ENCODE measurements at places on chromosomes 7 and 10. TPM values are rescaled to one million over a fixed set of nuclear protein-coding genes. Genes with fewer than 3 reads are reported as not detected.

DNA sequence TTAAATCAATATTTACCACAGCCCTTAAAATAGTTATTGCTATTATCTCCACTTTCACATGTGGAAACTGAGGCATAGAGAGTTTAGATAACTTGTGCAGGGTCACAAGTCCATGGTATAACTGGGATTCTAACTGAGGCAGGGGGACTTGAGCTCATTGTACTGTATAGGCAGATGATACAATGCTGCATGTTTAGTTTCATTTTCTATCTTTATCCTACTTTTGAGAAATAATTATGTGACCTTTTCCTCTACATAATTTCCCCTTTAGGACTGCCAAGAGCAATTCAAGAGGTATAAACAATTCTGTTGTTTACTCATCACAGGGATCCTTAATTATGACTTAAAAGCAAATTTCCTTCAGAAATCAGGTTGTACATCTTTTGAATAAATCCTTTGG is 193.1 kb downstream of the SUGCT start:
- no peaks in the 10 kb centered on the region for H3K4me1 ChIP-seq
- H3K27ac ChIP-seq = no peak overlapping the region
- H3K27me3 ChIP-seq = no peaks in the 10 kb centered on the region
- no peak for DNase-seq
- H3K36me3 ChIP-seq = no peaks in the 10 kb centered on the region

GRCh38 chr10:124568848-124569622 is 107.4 kb downstream of the LHPP start:
- H3K27me3 ChIP-seq = no peaks in the 10 kb centered on the region
- no peak for DNase-seq
- H3K4me1 ChIP-seq = no peaks in the 10 kb centered on the region
- H3K36me3 ChIP-seq = no peaks in the 10 kb centered on the region
- H3K27ac ChIP-seq = no peak overlapping the region
- H3K4me3 ChIP-seq = no peak overlapping the region

- H3K4me3 ChIP-seq = no peak overlapping the region
- DNase-seq = no peak
- no peaks in the 10 kb centered on the region for H3K4me1 ChIP-seq
- no peaks in the 10 kb centered on the region for H3K27me3 ChIP-seq
- H3K27ac ChIP-seq = no peak overlapping the region
- H3K36me3 ChIP-seq = no peaks in the 10 kb centered on the region
Measured at GRCh38 chr10:21047096-21047495, 150.0 kb upstream of the NEBL start.

DNA sequence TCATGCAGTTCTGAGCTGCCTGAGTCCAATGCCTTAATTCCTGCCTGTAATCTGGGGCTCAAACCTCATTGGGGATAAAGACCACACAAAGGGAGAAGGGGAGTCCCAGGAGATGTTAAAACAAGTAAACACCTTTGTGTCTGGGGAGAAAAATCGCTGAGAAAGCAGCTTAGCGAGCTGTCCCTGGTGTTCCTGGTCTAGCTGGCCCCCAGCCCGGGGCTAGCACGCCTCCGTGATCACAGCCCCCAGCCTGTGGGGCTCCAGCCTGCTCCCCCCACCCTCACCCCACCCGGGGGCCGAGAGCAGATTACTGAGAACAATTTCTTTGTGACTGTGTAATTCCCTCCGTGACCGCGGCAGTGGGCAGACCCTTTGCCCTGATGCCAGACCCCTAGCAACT is 24.8 kb downstream of the DPCD start:
- H3K27ac ChIP-seq = no peak overlapping the region
- no peak for DNase-seq
- no peaks in the 10 kb centered on the region for H3K27me3 ChIP-seq
- no peaks in the 10 kb centered on the region for H3K4me1 ChIP-seq
- peaks cover 41% of the 10 kb centered on the region for H3K36me3 ChIP-seq

- H3K4me1 ChIP-seq = no peaks in the 10 kb centered on the region
- no peaks in the 10 kb centered on the region for H3K36me3 ChIP-seq
- no peak overlapping the region for H3K4me3 ChIP-seq
- H3K27ac ChIP-seq = no peak overlapping the region
Measured at GRCh38 chr7:106346167-106346677, 61.4 kb upstream of the NAMPT start.

Gene AZGP1
- 0.76 TPM for total RNA-seq

GRCh38 chr7:26160896-26161295 is 8.9 kb downstream of the NFE2L3 start:
- H3K27me3 ChIP-seq = no peaks in the 10 kb centered on the region
- H3K27ac ChIP-seq = no peak overlapping the region
- peaks cover 35% of the 10 kb centered on the region for H3K4me1 ChIP-seq

DNA sequence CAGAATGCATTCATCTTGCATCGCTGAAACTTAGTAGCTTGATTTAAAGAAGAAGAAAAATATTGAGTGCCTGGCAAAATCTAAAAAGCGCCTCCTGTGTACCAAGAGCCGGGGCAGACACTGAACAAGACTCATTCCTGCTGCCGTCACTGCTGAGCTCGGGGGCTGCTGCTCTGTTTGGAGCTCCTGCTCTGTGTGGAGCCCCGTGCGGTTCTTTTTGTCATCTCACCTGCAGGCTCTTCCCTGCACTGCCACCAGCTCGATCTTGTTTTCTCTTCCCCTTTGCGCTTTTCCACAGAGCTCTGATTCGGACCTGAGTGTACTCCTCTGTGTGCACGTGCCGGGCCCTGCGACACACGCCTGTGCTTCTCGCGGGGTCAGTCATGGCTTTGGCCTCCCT is 462.1 kb upstream of the DPP6 start:
- no peaks in the 10 kb centered on the region for H3K4me1 ChIP-seq
- H3K4me3 ChIP-seq = no peak overlapping the region
- H3K36me3 ChIP-seq = no peaks in the 10 kb centered on the region
- no peak for DNase-seq
- H3K27ac ChIP-seq = no peak overlapping the region
- H3K27me3 ChIP-seq = no peaks in the 10 kb centered on the region
